Ovary (tissue), 10 donors: ENCODE measurements at places on chromosomes 5 and 9. TPM values are rescaled to one million over a fixed set of nuclear protein-coding genes. Genes with fewer than 3 reads are reported as not detected.

GRCh38 chr5:137091472-137091871 lies 407.7 kb downstream of the SPOCK1 start:
- H3K27me3 ChIP-seq = no peaks in the 10 kb centered on the region
- H3K27ac ChIP-seq = no peak overlapping the region
- H3K4me3 ChIP-seq = no peak overlapping the region

DNA sequence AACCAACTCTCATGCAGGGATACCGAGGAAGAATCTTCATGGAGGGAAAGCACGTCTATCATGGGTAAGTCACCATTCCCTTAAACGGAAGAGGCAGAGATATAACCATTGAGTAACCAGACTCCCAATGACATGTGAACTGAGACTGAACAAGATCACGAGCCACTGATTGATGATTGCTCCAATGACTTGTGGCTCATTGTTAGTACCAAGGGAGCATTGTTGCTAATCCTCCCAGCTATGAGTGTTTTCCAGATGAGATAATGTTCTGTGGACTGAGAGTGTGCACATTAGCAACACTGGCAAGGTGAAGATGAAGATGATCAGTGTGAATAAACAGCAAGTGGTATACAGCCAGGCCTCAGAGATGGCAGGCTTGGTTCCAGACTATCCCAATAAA lies 219.2 kb upstream of the MAP3K1 start:
- no peak overlapping the region for H3K4me3 ChIP-seq
- no peaks in the 10 kb centered on the region for H3K4me1 ChIP-seq
- no peak overlapping the region for H3K27ac ChIP-seq
- no peak for DNase-seq
- no peaks in the 10 kb centered on the region for H3K36me3 ChIP-seq
- no peaks in the 10 kb centered on the region for H3K27me3 ChIP-seq

GRCh38 chr9:22447618-22448305 lies 1.1 kb downstream of the DMRTA1 start:
- no peaks in the 10 kb centered on the region for H3K36me3 ChIP-seq
- no peak for DNase-seq
- H3K4me3 ChIP-seq = peak overlapping the region; percentile 61
- H3K27me3 ChIP-seq = no peaks in the 10 kb centered on the region
- peak overlapping the region; percentile 29 for H3K27ac ChIP-seq
- H3K4me1 ChIP-seq = peaks cover 7% of the 10 kb centered on the region

DNA sequence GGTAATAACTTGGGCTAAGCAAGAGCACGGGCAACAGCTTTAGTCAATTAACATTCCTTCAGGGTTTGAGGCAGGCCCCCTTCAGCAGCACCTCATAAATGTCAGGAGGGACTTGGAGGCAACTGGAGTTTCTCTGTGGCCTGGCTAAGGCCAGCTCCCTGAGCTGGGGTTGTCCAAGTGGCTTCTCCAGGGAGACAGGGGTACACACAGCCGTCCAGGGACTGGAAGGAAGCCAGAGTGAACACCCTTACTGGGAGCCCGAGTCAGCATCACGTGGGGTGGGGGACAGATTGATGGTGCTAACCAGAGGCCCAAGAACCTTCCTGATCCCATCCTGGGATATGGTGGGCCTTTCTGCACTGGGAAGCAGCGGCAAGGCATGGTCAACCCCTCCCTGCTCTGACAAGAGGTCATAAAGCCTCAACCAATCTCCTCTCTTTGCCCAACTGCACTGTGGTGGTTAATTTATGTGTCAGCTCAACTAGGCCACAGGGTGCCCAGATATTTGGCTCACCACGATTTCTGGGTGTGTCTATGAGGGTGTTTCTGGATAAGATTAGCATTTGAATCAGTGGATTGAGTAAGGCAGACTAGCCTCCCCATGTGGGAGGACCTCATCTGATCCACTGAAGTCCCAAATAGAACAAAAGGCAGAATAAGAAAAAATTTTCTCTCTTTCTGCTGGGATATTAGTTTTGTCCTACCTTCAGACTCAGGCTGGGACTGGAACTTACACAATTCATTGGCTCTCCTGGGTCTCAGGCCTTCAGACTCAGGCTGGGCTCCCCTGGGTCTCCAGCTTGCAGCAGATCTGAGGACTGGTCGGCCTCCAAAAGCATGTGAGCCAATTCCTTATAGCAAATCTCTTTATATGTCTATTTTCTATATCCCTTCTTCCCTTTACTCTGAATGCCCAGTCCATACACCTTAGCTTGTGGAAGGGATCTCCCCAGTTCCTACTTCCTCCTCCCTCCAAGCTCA lies 127.2 kb upstream of the LARP1 start:
- no peak overlapping the region for H3K4me3 ChIP-seq
- no peaks in the 10 kb centered on the region for H3K4me1 ChIP-seq
- H3K27ac ChIP-seq = no peak overlapping the region
- DNase-seq = no peak

GRCh38 chr5:94159144-94159543 lies 417.7 kb upstream of the POU5F2 start:
- H3K27me3 ChIP-seq = no peaks in the 10 kb centered on the region
- no peak for DNase-seq
- no peak overlapping the region for H3K4me3 ChIP-seq
- H3K36me3 ChIP-seq = no peaks in the 10 kb centered on the region
- no peaks in the 10 kb centered on the region for H3K4me1 ChIP-seq

- no peak overlapping the region for H3K4me3 ChIP-seq
- no peaks in the 10 kb centered on the region for H3K4me1 ChIP-seq
- no peaks in the 10 kb centered on the region for H3K36me3 ChIP-seq
- no peaks in the 10 kb centered on the region for H3K27me3 ChIP-seq
These were observed 417.3 kb downstream of the RASEF start for GRCh38 chr9:82645600-82645999.

DNA sequence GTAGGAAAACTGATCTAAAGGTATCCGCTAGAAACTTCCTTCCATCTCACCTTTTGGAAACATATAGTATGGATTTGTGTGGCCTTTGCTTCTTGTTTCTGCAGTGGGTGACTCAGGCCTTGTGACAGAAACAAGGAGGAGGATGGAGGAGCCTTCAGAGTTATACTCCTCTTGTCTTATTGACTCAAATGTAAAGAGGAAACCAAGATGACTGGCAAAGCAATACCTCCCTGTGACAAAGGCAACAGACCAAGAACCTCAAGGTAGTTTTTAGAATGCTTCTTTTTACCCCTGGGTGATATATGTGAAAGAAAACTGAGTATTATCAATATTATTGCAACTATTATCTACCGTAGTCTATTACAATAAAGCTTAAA lies 123.3 kb upstream of the SLIT3 start:
- no peak for DNase-seq
- no peak overlapping the region for H3K4me3 ChIP-seq
- H3K27me3 ChIP-seq = no peaks in the 10 kb centered on the region
- no peaks in the 10 kb centered on the region for H3K36me3 ChIP-seq
- H3K4me1 ChIP-seq = no peaks in the 10 kb centered on the region
- H3K27ac ChIP-seq = no peak overlapping the region

GRCh38 chr9:123834889-123835562 lies 94.9 kb downstream of the DENND1A start:
- no peak for DNase-seq
- no peak overlapping the region for H3K27ac ChIP-seq
- no peaks in the 10 kb centered on the region for H3K27me3 ChIP-seq
- peaks cover 2% of the 10 kb centered on the region for H3K4me1 ChIP-seq

DNA sequence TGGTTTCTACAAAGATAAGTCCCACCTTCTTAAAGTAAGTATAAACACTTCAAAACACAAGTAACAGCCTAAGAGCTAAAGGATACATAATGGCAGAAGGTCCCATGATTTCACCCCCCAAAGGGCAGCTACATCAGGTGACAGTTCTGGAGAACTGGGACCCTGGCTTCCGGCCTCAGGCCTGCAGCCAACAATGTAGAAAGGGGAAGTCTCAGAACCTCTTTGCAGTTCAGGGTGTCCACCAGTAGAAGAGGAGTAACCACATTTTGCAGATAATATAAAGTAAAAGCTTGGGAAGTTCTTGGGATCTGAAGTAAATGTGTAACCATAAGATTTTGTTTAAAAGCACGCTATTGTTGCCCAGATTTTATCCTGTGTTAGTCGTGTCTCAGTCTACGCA lies 267.4 kb upstream of the VLDLR start:
- DNase-seq = peak; percentile 52
- H3K4me3 ChIP-seq = no peak overlapping the region
- peaks cover 7% of the 10 kb centered on the region for H3K4me1 ChIP-seq
- no peaks in the 10 kb centered on the region for H3K27me3 ChIP-seq

DNA sequence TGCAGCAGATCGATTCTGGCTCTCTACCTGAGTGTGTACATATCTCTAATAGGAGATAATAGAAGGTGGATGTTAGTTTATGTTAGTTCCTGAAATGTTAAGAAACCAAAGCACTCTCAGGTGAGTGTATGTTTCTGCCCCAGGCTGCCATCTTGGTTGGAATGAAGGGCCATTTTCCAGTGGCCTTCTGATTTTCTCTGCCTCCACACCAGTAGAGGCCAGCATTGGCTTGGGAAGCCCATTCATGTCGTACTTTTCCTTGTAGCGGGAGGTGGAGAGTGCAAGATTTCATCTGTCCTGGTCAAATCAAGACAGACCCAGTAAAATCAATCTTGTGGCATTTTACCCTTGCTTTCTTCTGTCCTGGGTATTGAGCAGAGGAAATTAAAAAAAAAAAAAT lies 91.0 kb downstream of the GAS1 start:
- no peak overlapping the region for H3K27ac ChIP-seq
- DNase-seq = no peak
- no peaks in the 10 kb centered on the region for H3K27me3 ChIP-seq
- H3K36me3 ChIP-seq = no peaks in the 10 kb centered on the region
- no peak overlapping the region for H3K4me3 ChIP-seq

- no peak overlapping the region for H3K27ac ChIP-seq
- H3K4me1 ChIP-seq = no peaks in the 10 kb centered on the region
- H3K36me3 ChIP-seq = no peaks in the 10 kb centered on the region
- H3K4me3 ChIP-seq = no peak overlapping the region
- no peaks in the 10 kb centered on the region for H3K27me3 ChIP-seq
- no peak for DNase-seq
These were observed 324.4 kb downstream of the PDE4D start for GRCh38 chr5:59569158-59569557.

GRCh38 chr9:92036411-92036746 lies 78.8 kb downstream of the SPTLC1 start:
- H3K36me3 ChIP-seq = no peaks in the 10 kb centered on the region
- no peaks in the 10 kb centered on the region for H3K27me3 ChIP-seq
- no peak overlapping the region for H3K4me3 ChIP-seq
- DNase-seq = no peak
- peak overlapping the region; percentile 75 for H3K27ac ChIP-seq

GRCh38 chr5:136769093-136769492 lies 403.7 kb upstream of the TRPC7 start:
- no peak overlapping the region for H3K4me3 ChIP-seq
- no peaks in the 10 kb centered on the region for H3K36me3 ChIP-seq
- no peaks in the 10 kb centered on the region for H3K4me1 ChIP-seq
- no peak overlapping the region for H3K27ac ChIP-seq
- no peak for DNase-seq

The GAS1 gene
- total RNA-seq = 57.1 TPM

The RMRP gene
- total RNA-seq = 23,732 TPM

The CD74 gene
- total RNA-seq = 390 TPM
